Heart left ventricle (tissue), 16 donors: ENCODE measurements at places on chromosomes 12 and 14. TPM values are rescaled to one million over a fixed set of nuclear protein-coding genes. Genes with fewer than 3 reads are reported as not detected.

DNA sequence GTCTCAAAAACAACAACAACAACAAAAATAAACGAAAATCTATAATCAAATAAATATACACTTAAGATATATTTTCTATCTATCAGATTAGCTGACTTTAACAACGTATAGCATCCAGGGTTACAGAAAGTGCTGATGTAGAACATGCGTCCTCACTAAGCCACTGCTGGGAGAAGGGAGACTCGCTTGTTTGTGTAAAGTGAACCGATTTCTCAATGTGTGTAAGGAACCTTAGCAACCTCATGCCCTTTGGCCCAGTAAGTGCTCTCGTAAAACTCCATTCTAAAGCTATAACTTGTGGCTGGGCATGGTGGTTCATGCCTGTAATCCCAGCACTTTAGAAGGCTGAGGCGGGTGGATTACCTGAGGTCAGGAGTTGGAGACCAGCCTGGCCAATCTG is 23.8 kb downstream of the NFKBIA start:
- no peaks in the 10 kb centered on the region for H3K27me3 ChIP-seq
- no peak overlapping the region for H3K4me3 ChIP-seq
- H3K4me1 ChIP-seq: peaks cover 21% of the 10 kb centered on the region
- no peaks in the 10 kb centered on the region for H3K36me3 ChIP-seq

DNA sequence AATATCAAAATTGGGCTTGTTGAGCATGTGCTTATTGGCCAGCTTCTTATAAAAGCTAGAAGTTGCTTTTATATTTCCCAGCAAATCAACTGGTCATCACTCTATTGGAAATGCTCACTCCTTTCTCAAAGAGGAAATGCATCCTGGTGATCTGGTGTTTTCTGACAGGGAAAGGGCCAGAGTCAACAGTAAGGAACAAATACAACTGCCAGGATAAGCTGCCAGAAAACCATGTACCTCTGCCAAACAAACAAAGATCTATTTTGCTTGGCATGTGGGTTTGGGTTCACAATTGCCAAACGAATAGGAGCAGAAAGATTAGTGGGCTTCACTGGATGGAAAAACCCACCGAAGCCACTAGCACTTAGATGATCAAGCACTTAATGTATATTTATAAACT is 126.9 kb upstream of the PDZRN4 start:
- no peak for DNase-seq
- H3K27me3 ChIP-seq: no peaks in the 10 kb centered on the region
- no peak overlapping the region for H3K27ac ChIP-seq
- no peaks in the 10 kb centered on the region for H3K4me1 ChIP-seq
- H3K36me3 ChIP-seq: no peaks in the 10 kb centered on the region
- H3K4me3 ChIP-seq: no peak overlapping the region

GRCh38 chr14:55589171-55589570 is 9.2 kb downstream of the KTN1 start:
- no peaks in the 10 kb centered on the region for H3K36me3 ChIP-seq
- no peak overlapping the region for H3K4me3 ChIP-seq

DNA sequence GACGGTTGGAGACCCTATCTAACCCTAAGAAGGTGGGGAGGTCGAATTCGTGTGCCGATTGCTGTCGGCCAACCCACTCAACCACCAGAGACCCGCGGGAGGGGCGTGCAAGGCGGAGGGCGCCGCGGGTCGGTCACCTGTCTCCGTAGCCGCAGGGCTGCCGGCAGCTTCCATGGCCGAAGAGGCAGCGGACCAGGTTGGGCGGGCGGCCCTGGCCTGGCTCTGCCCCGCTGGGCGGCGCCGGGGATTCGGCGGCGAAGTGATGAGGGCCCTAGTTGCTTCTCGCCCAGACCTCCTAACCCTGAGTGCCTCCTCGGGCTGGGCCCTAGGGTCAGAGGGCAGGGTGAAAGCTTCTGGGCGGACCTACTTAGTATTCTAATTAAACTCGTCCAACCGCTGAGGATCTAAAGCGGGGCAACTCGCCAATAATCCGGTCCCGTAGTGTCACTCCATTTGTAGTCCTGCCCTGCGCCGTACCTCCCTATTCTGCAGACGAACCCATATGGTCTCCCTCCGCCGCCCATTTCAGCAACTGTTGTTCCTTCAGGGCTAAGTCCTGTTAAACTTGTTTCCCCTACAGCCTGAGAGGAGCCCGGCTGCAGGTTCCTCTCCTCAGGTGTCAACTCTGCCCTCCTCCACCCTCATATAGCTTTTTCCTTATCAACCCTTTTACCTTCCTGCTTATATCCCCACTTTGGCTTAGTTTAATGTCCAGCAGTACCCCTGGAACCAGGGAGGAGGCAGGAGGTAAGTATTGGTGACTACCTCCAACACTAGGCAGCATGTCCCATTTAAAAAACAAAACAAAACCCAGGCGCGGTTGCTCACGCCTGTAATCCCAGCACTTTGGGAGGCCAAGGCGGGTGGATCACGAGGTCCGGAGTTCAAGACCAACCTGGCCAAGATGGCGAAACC is at the start of gene PYM1:
Gene PYM1, minus strand, starts transcription at position 307 of the 915 bp plus-strand sequence. Its CDS starts 133 bp downstream, at position 174.
- H3K4me3 ChIP-seq: peak within 1 kb of the TSS; percentile 81
- peaks cover 17% of the 10 kb centered on the region for H3K4me1 ChIP-seq
- peak within 1 kb of the TSS; percentile 98 for H3K27ac ChIP-seq
- no peaks in the 10 kb centered on the region for H3K36me3 ChIP-seq

- H3K4me3 ChIP-seq: no peak overlapping the region
- DNase-seq: no peak
- no peaks in the 10 kb centered on the region for H3K27me3 ChIP-seq
- H3K36me3 ChIP-seq: no peaks in the 10 kb centered on the region
- no peaks in the 10 kb centered on the region for H3K4me1 ChIP-seq
These were observed 49.1 kb downstream of the CCER1 start for GRCh38 chr12:90905691-90906370.

DNA sequence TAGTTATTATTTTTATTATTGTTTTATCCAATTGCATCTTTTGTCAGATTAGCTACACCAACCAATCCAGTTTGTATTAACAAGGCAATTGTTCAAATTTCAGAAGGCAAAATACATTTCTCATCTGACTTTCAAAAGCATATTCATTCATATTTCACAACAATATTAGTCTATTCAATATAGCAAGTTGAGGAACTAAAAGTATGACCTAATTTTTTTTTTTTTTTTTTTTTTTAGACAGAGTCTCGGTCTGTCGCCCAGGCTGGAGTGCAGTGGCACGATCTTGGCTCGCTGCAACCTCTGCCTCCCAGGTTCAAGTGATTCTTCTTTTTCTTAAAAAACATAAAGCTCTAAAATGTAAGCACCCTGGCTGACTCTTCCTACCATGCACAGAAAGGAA is 17.3 kb downstream of the COX14 start:
- H3K27ac ChIP-seq: no peak overlapping the region
- H3K4me1 ChIP-seq: peaks cover 11% of the 10 kb centered on the region
- H3K27me3 ChIP-seq: no peaks in the 10 kb centered on the region
- H3K36me3 ChIP-seq: peaks cover 81% of the 10 kb centered on the region

- no peaks in the 10 kb centered on the region for H3K4me1 ChIP-seq
- DNase-seq: no peak
- no peak overlapping the region for H3K27ac ChIP-seq
These were observed 65.5 kb downstream of the TSPAN8 start for GRCh38 chr12:71092290-71092689.

DNA sequence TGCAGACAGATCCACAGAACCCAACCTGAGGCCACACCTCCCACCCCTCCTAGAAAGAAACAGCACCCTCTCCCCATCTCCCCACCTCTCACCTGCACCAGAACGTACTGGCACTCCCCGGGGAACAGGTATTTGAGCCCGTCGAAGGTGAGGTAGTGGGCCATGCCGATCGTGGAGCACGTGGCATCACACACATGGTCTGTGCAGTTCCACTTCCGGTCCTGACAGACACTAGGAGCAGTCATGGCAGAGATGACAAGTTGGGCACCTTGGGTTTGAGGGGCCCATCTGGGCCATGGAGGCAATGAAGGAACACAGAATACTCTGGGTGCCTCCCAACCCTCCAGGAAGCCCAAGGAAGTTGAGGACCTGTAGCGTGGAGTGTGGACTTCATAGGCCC is 89.5 kb upstream of the ANO2 start:
- H3K4me1 ChIP-seq: no peaks in the 10 kb centered on the region
- no peaks in the 10 kb centered on the region for H3K27me3 ChIP-seq
- no peak overlapping the region for H3K27ac ChIP-seq
- DNase-seq: no peak

GRCh38 chr14:59159169-59159568 is 29.3 kb upstream of the DAAM1 start:
- H3K36me3 ChIP-seq: no peaks in the 10 kb centered on the region
- no peak overlapping the region for H3K27ac ChIP-seq
- H3K27me3 ChIP-seq: no peaks in the 10 kb centered on the region
- H3K4me3 ChIP-seq: no peak overlapping the region
- no peaks in the 10 kb centered on the region for H3K4me1 ChIP-seq
- no peak for DNase-seq

GRCh38 chr14:37515771-37516170 is 79.3 kb downstream of the FOXA1 start:
- no peaks in the 10 kb centered on the region for H3K4me1 ChIP-seq
- no peaks in the 10 kb centered on the region for H3K36me3 ChIP-seq
- no peak for DNase-seq
- H3K27ac ChIP-seq: no peak overlapping the region

DNA sequence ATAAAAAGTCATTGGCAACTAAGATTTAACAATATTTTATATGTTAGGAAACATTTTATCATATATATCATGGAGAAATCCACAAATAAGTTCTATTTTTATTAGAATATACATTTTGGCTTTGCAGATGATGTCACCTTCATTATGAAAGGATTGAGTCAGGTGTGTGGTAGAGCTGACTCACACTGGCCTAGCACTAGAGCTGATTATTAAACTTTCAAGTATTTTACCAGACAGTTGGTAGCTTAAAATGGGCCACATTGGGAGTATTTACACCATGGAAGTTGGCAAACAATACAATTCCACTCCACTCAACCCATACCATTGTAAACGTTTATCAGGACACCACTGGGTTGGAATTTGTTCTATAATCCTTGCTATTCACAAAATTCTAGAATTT is 1036.6 kb downstream of the TRHDE start:
- no peak overlapping the region for H3K27ac ChIP-seq
- no peak overlapping the region for H3K4me3 ChIP-seq
- no peaks in the 10 kb centered on the region for H3K4me1 ChIP-seq
- DNase-seq: no peak

The SCN8A gene
- total RNA-seq: 0.38 TPM

The ACVR1B gene
- total RNA-seq: 19.8 TPM

The AHNAK2 gene
- total RNA-seq: 2.8 TPM

The RASAL1 gene
- total RNA-seq: not detected
